Putamen (tissue), 1 donor: ENCODE measurements at places on chromosomes 11 and 22.

- no peak for DNase-seq
Measured at GRCh38 chr11:109512249-109512648, 90.3 kb downstream of the C11orf87 start.

GRCh38 chr11:134181707-134182106 lies 42.1 kb downstream of the NCAPD3 start:
- no peak for DNase-seq

- DNase-seq, result no peak
Measured at GRCh38 chr11:128535468-128536457, 51.6 kb downstream of the ETS1 start.

DNA sequence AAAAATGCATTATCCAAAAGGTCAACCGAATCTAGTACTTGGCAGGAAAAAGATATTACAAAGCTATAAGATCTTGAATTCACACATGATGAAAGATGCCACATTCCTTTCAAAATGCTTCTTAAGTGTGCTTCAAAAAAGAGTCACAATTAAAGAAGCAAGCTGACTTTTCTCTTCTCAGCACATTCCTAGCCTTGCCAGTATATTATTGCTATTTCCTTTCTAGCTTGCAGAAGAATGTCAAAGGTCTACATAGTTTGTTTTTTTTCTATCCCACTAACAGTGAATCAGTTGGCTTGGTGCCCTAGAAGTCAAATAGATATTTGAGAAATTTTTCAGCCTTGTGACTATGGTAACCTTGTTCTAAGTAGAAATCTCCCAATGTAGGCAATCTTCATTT lies 56.8 kb downstream of the GUCY1A2 start:
- DNase-seq, result no peak

DNA sequence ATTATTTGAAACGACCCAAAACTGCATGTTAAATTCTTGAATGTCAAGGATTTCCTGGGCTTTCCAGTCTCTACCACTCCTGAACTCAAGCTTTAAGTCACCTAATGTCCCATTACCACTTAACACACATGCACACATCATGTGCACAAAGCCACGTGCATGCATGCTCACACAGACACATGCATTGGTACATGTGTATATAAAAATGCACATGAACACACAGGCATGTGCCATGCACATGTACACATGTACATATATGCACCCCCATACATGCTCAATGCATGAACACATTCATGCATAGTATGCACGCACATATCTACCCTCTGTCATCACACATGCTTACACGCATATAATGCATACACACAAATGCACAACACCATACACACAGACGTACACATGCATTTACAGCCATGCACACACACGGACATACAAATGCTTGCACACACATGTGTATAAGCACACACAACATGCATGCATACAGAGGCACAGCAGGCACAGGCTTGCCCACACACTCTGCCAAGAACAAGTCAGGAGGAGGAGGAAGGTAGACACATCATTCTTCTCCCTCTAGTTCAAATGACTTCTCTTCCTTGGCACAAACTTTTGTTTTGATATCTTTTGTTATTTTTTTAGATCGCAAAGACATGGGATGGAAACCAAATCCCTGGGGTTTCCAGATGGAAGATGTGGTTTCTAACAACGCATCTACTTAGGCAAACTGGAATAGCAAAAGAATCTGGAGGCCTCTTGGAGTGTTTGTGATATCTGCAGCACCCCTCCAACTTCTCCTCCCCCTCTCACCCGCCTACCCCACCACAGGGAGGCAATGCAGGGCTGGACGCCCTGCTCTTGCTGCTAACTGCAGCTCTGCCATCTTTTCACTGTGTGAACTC lies 24.6 kb downstream of the RASD2 start:
- no peak for DNase-seq

DNA sequence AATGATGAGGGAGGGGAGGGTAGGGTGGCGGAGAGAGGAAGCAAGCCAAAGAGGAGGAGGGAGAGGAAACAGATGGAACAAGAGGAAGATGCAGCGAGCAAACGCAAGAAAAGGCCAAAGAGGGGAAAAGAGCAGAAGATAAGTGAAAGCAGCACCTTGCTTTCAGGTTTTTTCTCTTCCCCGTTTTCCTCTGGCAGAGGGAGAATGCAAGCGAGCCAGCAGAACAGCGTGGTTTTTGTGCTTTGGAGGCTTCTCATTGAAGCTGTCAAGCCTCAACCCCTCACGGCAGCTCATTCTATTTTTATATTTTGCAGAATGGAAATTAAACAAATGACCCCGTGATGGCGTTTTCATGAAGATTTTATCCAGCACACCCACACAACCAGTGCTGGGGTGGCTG lies 67.1 kb upstream of the GRAMD1B start:
- no peak for DNase-seq

GRCh38 chr22:29012101-29012433 lies 49.6 kb downstream of the C22orf31 start:
- no peak for DNase-seq
